Umbilical cord (tissue), 2 donors: ENCODE measurements at places on chromosomes 4 and X.

DNA sequence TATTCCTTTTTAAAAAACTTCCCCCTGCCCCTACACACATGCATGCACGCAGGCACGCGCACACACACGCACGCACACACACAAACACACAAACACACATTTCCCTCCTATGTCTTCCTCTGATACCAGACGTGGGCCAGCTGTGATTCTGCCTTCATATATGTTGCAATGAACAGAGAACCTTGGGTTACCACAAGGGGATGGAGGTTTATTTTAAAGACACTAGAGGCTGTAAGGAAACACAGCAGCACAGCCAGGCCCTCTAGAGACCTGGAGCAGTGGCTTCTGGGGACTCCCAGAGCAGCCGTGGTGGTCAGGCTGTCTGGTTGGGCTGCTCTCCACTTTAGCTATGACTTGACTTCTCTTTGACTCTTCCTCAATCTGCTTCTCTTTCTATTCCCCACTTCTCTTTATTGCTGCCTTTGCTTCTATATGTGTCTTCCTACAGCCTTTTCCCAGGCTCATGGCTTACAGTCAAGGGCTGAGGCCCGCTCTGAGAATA lies 3.2 kb upstream of the TLR10 start:
- DNase-seq, result peak; percentile 38

GRCh38 chrX:48972220-48973164 lies 848 bp upstream of the KCND1 start:
- DNase-seq, result peak; percentile 53

DNA sequence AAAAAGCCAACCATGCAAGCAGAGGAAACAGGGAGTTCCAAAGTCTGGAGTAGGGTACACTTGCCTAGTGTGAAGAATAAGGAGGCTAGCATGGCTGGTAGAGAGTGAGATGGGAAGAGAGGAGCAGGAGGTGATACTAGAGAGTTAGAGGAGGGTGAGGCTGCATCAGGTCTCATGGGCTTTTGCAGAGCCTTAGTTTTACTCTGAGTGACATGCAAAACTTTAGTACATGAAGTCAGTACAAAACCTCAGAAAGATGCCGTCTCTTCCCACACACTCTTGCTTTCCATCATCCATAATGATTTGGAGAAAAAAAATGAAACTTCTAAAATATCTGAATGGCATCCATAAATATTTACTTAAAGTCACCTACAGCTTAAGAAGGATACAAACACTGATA lies 5.0 kb downstream of the OPRPN start:
- DNase-seq, result no peak

DNA sequence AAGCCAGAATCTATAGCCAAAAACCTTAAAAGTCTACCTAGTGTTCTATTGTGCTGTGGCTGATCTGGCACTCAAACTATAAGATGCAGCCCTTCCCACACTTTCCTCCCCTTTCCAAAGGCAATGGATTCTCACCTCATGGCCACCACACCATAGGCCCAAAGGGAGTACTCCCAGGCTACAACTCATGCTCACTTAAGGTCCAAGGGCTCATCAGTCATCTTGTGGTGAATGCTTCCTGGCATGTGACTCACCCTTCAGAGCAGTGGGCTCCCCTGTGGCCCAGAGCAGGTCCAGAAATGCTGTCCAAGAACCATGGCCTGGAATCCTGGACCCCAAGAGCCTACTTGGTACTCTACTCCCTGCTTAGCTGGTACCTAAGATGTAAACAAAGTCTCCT lies 181.0 kb downstream of the CHRDL1 start:
- no peak for DNase-seq

DNA sequence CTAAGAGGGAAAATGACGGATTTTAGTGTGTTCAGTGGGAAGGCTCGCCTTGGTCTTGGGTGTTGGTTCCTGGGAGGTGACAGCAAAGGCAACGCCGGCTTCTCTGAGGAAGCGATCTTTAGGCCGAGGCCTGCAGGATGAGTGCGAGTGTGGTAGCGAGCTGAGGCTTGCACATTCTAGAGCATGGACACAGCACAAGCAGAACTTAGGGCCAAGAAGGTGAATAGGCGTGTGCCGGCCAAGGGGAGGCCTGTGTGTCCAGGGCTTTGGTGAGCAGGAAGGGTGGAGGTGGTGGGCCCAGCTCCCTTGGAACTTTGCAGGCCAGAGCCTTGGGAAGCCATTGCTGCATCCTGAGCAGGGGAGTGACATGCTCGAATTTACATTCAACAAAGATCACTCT lies 67.9 kb downstream of the TNIP2 start:
- no peak for DNase-seq

GRCh38 chrX:88944661-88945060 lies 197.6 kb downstream of the CPXCR1 start:
- no peak for DNase-seq

DNA sequence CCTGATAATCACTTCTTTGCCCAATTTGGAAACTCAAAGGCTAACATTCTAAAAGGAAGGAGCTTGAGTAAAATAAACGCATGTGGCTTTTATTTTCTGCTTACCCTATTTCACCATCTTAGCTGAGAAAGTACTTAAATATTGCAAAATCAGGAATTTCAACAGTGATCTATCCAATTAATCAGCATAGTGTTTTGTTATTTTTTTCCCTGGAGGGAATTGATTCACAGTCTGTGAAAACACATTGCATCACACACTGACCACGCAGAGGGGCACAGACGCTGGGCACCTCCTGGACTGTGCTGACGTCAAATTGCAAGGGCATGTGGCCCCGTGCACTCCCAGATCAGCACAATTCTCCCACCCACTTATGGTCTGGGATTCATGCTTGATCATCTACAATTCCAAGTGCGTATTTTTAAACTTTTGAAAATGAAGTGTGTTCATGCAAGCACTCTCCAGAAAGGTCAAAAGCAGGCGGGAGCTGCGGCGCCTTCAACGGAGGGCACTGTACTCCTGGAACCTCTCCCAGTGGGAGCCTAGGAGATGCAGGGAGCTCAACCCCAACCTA lies 320.6 kb upstream of the PPARGC1A start:
- DNase-seq, result no peak

- no peak for DNase-seq
Measured at GRCh38 chr4:142341268-142341667, 504.8 kb downstream of the INPP4B start.

GRCh38 chr4:17811078-17811603 lies 362 bp downstream of the NCAPG start:
- DNase-seq, result no peak

DNA sequence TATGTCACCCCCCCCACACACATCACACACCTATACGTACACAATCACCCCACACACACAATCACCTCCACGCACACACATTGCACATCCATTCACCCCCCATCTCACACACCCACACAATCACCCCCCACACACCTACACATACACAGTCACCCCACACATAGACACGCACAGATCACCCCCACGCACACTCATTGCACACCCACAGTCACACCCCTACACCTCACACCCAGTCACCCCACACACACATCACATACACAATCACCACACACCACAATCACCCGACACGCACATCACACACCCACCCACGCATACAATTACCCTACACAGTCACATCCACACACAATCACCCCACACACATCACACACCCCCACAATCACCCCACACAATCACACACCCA lies 15.9 kb upstream of the TADA2B start:
- DNase-seq, result no peak

DNA sequence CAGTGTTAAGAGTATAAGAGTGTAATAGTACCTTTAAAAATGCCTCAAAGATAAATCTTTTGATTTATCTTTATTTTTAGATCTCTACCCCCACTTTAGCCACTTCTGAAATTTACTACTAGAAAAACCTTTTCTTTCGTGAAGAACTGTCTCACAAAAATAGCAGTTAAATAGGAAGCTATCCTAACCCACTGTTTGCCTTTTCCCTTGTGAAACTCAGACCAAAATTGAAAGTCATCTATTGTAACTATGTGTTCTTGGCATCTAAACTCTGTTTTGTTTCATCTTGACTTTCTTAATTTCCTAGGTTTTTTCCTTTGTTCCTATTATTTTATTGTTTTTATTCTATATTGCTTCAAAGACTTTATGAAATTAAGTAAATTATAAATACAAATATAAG lies 7.8 kb upstream of the TMEM144 start:
- DNase-seq, result no peak

DNA sequence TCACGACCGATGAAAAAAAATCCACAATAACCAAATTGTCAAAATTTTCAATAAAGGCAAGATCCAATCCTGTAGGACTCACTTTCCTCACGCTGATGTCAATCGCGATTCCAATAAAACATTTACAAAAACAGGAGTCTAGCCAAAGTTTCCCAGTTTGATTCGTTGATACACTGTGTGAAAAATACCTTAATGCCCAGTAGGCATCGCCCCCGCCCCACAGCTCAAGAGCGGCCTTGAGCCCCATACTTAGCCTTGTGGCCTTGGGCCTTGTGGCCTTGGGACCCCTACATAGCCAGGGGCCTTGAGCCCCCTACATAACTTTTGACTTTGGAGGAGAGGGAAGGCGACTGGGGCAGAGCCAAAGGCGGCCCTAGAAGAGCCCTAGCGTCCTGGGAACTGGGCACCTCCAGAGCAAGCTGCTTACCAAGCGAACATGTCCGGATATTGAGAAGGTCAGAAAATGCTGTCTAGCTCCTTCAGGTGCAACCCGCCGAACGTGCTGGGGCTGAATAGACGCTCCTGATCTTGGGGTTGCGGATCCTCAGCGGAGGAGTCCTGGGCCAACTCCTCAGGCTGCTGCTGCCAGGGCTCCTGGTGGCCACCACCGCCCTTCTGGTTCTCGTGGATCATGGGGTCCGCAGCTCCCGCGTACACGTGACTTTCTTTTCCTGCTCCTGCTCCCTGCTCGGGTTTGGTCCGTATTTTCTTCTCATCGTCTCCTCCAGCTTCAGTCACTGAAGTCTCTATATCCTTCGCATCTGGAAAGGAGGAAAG lies 62.9 kb downstream of the RHOXF2B start:
- DNase-seq, result no peak
